ENCODE measurements at places on chromosomes 13 and 19. TPM values are rescaled to one million over a fixed set of nuclear protein-coding genes. Genes with fewer than 3 reads are reported as not detected.

DNA sequence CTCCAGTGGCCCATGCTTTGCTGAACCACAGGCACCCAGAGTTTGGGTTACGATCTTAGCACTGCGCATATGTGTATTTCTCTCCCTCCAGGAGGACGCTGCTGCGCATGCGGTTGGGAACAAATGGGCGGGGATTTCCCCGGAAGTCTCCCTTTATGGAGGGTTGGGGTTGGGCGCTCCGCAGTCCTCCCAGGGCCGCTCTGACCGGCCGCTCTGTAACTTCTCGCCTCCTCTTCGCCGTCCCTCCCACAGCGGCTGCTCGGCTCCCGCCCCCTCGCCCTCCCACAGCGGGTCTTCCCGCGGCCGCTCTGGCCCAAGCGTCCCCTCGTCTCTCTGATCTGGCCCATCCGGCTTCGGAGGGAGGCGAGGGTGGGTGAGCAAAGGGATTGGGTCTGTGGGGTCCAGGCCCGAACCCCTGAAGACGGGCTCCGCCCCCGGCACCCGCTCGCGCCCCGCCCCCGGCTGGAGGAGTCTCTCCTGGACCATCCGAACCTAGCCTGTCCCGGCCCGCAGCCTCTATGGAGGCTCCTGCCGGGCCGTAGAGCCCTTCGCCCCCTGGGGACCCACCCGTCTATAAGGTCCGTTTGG lies at the start of gene MEGF8:
MEGF8 (plus strand) TSS at position 328 of the 588 bp plus-strand sequence. CDS start 609 bp downstream, outside the sequence.
- peak; percentile 98 for DNase-seq

DNA sequence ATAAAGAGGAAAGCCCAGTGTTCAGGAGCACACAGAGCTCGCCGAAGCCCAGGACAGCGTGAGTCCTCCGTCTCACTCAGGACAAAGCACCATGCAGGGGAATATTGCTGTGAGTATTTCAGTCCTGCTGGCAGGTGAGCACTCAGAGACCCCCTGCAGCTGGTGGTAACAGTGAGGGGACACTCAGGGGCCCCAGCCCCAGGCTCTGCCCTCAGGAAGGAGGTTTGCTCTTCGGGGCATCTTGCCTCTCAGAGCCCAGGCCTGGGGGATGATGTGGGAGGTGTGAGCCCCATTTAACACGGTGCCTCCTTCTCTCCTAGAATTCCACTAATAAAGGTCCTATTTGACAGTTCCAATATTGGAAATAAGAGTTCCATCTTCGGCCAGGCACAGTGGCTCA lies 14.8 kb downstream of the LILRA1 start:
- DNase-seq = no peak

DNA sequence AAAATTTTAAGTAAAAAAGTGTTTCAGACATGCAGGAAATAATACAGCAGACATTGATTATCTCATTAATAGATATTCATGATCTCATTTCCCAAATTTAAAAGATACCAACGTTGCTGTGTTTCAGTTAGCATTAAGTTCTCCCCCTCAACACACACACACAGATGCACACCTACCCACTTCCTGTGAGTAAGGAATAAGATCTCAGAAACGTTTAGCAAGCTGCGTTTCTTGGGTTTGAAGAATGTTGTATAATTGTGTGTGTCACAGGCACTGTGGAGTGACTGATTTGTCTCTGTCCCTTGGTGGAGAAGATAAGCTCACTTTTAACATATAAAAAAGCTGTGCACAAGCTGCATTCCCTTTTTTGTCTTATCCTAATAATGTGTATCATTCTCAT lies 196.8 kb downstream of the PDS5B start:
- DNase-seq = no peak

DNA sequence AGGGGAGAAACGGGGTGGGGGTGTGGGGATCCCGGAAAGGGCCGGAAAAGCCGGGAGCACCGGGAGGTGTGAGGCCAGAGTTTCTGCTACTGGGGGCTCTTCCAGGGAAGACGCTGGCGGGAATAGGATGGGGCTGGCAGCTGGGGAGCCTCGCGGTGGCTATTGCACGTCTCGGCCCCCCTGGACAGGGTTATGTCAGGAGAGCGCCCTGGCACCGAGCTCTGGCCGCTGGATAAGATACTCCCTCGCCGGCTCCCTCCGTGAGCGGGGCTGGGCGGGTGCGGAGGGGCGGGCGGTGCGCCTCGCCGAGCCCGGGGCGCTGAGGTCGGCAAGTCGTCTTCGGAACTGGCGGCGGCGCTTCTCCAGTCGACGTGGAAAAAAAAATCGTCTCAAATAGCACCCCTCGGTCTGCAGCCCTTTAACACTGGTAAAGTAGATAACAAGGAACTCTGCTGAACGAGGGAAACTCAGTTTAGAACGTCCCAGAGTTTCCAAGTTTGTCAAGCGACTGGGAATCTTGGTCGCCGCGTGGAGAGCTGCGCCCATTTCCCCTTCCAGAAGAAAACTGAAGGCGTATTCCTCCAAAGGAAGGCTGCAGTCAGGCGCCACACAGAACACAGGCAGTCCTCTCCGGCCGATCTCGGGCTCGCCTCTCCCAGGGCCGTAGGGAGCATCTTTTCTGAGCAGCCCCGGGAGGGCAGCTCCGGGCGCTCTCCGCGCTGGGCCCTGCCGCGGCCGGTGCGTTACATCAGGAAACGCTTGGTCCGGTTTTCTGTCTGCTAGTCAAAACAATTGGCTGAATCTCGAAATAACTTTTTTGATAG lies 115.1 kb downstream of the KCNRG start:
- no peak for DNase-seq

The TNFRSF19 gene
- total RNA-seq = 128 TPM

GRCh38 chr13:110924639-110924934 lies 9.7 kb upstream of the ANKRD10 start:
- DNase-seq = no peak

GRCh38 chr19:18514800-18515682 lies 6.8 kb downstream of the ELL start:
- DNase-seq = no peak

The RGL3 gene
- 2.2 TPM for total RNA-seq

Data from SK-MEL-5 (cell line).